ENCODE measurements at places on chromosomes 7 and 10.

DNA sequence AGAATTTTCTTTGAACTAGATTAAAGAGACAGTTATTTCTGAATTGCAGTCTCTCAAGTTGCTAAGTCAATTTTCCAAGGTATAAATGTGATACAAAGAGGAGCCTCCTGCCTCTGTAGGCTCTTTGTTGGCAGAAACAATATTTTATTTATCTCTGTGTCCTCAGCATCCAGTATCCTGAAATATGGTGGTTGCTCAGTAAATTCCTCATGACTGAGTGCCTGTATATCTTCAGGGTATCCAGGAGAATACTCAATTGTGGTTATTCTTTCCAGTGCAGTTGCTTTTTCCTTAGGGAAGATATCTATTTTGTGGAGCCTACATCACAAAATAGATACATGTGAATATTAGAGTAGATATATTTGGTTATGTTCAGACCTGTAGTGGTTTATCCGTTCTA, 144.8 kb upstream of the FERD3L start:
- DNase-seq, result no peak

DNA sequence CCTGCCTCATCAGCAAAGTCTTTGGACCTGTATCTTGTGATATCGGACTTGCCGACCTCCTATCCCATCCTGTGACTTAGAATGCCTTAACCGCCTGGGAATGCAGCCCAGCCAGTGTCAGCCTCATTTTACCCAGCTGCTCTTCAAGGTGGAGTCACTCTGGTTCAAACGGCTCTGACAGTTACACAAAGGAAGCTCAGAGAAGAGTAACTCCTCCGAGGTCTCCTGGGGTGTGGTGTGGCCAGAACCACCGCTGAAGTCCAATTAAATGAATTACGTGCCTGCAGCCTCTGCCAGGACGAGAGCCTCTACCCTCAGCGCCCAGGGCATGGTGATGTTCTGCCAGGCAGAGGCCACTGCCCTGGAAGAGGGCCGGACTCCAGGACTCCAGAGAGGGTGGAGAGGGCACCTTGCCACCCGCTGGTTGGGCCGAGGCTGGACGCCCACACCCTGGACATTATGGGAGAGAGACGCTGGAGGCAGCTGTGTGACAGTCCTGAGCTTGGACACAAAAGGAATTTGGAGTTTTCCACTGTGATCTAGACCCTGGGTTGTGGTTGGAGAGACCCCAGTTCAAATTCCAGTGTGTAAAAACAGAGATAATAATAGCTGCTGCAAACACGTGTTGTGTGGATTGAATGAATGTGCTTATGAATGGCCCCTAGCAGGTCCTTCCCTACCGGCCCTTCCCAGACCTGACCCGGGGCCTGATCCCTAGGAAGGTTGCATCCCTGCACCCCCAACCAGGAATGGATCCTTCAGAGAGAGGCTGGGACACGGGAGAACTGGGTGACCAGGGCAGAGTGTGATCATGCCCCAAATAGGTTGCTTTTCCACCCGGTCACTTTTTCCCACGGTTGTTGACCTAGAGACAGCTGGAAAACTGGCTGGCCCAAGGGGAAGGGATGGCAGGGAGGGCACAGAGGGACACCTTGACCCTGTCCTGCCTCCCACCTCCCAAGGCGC, 37.8 kb upstream of the FZD9 start:
- DNase-seq, result no peak

DNA sequence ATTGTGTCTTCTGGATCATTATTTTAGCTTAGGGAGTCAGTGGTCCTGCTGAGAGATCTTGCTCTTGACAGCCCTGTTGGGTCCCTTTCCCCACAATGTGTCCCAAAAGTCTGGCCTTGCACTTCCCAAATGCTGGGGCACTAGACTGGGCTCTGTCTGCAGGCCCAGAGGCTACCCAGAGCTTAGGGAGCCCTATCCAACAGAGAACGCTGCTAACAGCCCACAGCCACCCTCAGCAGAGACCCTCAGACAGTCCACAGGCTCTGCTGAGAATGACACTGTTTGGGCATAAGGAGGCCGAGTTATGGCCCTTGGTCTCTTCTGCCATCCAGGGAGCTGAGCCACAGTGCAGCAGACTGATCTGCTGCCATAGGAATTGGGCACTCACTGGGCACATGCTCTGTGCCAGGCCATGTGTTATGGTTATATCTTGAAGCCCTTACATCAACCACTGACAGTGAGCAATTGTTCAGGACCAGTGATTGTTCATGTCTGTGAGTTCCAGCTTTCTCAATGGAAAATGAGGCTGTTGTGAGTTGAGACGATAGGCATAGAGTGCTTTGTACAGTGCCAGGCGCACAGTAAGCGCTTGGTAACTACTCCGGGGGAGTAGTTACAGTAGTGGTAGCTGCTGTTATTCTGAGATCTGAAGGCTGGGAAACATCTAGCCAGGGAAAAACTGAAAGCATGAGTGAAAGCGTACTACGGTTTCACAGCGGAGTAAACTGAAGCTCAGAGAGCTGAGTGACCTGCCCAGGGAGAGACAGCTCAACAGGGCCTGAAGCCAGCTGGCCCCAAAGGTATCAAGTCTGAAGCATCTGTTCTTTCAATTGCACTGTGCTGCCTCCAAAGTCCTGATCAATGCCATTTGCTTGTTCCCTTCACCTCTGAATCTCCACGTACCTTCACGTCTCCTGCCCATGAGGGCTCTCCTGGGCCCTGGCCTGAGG, 77.6 kb upstream of the PRLHR start:
- DNase-seq, result no peak

- no peak for DNase-seq
These were observed 31.2 kb downstream of the GRK5 start for GRCh38 chr10:119238577-119238976.
